Non-pigmented ciliary epithelial cell (primary cell): ENCODE measurements at places on chromosomes 13 and 19.

DNA sequence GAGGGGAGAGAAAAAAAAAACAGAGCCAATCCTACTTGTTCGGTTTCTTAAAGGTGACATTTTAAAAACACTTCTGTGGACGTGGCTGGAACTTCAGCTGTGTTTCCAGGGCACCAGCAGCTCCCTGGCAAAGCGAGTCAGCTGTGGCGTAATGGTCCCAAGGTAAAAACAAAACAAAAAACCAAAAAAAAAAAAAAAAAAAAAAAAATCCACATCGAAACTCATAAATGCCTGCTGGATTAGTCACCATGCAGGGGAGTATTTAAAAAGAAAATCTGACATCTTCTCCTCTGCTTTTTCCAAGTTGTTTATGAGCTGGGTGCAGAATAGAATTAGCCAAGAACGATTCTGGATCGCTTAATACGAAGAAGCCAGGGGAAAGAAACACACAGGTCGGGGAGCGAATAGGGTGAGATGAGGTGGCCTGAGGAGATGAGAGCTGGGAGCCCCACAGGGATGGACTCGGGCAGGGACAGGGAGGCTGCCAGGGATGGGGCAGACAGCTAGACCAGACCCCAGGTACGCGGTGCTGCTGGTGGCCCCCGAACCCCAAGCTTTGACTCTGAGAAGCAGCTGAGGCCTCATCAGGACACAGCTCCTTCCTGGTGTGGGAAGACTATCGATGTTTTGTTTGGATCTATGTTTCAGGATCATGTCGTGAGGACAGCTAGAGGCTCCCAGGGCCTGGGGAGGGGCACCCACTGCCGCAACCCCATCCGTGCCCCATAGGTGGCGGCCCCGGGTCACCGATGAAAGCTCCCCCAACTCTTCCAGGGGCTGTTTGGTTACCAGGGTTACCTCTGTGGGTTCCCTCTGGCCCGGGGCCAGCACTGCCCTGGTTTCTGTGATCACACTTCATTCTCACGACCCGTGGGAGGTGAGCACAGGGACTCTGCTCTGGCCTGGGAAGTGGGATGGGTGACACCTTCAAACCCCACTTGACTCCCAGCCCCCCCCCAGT is 3.1 kb upstream of the CTXN1 start:
- DNase-seq, result peak; percentile 40

DNA sequence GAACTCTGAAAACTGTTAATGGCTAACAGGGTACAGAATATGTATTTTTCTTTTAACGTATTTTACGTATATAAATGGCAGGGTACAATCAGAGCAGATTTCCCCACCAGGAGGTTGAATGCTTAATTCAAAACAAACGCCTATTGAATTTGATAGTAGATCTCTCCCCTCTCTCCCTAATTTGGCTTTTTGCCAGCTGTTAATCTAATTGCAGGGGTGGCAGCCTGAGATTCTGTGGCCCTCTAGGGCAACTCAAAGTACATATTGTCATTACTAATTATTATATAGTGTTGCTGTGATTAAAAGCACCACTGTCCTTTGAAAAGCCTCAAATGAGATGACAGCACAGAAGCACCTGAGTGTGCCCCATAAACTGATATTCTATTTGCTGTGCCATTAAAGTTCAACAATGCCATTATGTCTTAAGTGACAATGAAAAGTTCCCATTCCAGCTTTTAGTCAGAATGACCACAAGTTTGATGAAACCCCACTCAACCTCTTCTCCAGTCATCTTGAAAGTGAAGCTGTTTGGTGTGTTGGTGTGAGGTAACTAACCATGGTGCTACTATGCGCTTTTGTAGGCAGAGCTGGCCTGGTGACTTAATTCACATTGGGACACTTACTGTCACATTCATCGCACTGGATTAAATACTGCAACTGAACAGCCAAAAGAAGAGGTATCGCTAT is 351.4 kb downstream of the KCNRG start:
- no peak for DNase-seq

DNA sequence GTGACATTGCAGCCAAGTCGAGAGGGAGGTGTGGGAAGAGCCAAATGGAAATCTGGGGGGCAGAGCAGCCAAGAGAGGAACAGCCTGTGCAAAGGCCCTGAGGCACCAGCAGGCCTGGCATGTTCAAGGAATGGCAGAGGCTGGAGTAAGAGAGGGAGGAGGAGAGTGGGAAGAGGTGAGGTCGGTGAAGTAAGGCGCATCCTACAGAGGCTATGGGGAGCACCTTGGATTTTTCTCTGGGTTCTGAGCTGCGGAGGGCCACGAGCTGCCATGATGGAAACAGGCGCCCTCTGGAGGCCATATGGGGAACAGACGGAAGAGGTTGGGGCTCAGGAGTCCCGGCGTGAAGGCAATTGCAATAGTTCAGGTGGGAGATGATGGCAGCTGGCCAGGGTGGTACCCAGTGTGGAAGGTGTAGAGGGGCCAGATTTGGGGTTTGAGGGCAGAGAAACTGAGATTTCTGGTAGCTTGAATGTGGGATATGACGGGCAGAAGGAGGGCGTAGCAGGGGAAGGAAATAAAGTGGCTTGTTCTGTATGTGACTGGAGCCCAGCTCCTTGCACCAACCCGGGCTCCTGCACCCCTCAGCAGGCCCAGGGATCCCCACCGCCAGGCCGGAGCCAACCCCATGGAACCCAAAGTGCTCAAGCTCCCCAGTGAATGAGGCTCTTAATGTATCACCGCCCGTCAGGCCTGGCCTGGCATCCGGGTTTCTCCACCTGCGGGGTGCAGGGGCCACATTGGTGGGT is 20.5 kb upstream of the STRN4 start:
- no peak for DNase-seq

DNA sequence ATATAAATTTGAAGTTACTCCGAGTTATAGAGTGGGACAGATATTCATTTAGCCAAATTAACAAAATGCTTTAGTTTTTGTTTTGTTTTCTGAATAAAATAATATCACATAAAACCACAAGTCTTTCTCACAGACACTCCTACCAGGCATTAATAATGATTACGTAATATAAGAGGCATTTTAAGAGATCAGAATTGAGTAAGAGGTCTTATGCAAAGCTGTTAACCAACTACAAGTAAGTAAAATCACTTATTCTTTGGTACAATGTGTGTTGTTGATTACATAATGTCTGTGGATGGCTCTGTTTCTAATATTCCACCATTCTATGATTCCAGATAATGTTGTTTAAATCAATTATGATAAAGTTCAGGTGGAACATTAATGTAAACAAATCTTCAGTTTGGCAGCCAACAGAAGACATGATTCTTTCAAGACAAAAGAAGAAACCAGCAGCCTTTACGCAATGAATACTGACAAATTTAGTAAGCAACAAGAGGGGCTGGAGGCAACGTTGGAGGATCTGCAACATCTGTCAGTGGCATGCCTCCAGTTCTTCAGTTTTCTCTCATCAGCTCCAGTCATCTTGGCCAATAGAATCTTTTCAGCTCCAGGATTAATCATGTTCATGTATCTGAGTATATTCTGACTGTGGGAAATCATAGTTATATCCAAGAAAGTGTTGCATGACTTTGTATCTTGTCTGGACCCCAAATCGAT is 403.8 kb downstream of the SLITRK5 start:
- DNase-seq, result no peak

GRCh38 chr19:49592486-49593232 is 1.7 kb downstream of the PRR12 start:
- DNase-seq, result no peak

GRCh38 chr13:73870036-73870741 is 264.0 kb downstream of the KLF12 start:
- DNase-seq, result no peak

DNA sequence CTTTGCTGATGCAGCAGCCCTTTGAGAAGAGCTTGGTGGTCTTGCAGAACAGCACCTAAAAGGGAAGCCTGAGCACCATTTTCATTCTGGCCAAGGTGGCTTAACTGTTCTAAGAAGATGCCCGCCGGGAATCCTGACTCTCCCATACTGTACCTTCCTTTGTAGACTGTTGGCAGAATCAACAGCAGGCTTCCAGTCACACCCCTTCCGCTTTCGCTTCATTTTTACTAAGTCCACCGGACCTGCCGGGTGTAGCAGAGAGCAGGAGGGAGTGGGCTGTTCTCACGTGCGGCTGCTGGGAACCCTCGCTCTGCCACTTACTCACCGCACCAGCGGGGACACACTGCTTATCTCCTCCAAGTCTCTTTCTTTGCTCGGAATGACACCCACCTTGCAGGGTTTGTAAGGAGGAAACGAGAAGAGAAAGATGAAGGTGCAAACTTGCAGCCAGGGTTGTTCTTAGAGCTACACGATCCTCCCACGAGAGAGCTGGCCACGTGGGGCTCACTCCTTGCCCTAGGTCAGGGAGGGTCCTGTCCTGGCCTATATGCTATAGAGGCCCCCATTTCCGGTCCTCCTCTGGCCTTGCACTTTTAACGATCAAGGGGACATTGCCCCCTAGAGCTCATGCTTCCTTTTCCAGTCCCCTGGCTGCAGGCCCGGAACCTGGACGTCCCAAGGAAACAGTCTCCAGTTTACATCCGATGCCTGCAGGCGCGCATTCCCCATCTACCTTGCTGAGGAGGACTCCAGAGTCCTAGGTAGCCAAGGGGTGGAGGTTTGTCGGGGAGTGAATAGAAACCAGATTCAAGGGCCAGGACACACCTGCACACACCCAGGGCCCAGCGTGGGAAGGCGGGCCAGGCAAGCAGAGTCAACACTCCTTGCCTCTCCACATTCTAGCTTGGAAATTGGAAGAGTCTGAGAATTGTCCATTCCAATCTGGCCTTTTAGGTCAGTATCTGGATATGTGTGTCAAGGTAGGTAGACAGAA is 453.6 kb downstream of the IRS2 start:
- no peak for DNase-seq

GRCh38 chr13:99465454-99465853 is 35.8 kb upstream of the TM9SF2 start:
- DNase-seq, result no peak

DNA sequence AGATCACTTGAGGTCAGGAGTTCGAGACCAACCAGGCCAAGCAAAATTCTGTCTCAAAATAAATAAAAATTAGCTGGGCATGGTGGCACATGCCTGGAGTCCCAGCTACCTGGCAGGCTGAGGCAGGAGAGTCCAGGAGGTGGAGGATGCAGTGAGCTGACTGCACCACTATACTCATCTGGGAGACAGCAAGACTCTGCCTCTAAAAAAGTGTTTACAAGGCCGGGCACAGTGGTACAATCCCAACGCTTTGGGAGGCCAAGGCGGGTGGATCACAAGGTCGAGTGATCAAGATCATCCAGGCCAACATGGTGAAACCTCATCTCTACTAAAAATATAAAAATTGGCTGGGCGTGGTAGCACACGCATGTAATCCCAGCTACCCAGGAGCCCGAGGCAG is 4.2 kb upstream of the DAPK3 start:
- no peak for DNase-seq

- DNase-seq, result no peak
Measured at GRCh38 chr19:10295847-10296591, 6.3 kb downstream of the ICAM5 start.

DNA sequence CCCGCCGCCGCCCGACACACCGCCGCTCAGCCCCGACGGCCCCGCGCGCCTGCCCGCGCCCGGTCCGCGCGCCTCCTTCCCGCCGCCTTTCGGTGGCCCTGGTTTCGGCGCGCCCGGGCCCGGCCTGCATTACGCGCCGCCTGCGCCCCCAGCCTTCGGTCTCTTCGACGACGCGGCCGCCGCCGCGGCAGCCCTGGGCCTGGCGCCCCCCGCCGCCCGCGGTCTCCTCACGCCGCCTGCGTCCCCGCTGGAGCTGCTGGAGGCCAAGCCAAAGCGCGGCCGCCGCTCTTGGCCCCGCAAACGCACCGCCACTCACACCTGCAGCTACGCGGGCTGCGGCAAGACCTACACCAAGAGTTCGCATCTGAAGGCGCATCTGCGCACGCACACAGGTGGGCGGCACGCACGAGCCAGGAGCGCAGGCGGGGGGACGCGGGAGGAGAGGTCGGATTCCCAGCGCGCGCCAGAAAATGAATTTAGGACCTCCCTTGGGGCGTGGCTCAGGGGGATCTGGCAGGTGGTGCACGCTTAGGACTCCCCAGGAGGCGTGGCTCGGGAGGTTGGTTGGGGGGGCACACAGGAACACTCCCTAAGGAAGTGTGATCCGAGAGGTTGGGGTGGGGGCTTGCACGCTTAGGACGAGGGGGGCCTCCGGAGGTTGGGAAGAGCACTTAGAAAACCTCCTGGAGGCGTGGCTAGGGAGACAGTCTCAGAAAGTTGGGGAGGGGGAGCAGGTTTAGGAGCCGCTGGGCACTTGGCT is 1.2 kb downstream of the KLF2 start:
- no peak for DNase-seq

GRCh38 chr13:48078251-48078656 is 16.6 kb downstream of the MED4 start:
- no peak for DNase-seq

DNA sequence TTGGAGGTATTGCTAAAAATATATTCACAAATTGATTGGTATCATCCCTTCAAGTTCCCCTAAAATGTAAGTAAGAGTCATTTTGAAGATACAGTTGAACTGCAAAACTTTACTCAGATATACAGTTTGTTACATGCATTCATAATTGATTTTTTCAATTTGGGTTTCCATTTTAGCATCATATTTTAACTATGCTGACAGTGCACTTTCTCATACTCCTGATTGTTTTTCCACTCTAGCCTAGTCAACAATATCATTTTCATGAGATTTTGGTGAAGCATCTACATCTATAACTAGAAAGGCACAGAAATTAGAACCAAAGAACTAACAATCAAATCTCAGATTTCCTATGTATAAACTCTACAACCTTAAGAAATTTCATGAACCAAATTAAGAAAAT is 2850.4 kb upstream of the PCDH20 start:
- no peak for DNase-seq

- DNase-seq, result no peak
Measured at GRCh38 chr13:53368948-53369347, 340.3 kb downstream of the OLFM4 start.

DNA sequence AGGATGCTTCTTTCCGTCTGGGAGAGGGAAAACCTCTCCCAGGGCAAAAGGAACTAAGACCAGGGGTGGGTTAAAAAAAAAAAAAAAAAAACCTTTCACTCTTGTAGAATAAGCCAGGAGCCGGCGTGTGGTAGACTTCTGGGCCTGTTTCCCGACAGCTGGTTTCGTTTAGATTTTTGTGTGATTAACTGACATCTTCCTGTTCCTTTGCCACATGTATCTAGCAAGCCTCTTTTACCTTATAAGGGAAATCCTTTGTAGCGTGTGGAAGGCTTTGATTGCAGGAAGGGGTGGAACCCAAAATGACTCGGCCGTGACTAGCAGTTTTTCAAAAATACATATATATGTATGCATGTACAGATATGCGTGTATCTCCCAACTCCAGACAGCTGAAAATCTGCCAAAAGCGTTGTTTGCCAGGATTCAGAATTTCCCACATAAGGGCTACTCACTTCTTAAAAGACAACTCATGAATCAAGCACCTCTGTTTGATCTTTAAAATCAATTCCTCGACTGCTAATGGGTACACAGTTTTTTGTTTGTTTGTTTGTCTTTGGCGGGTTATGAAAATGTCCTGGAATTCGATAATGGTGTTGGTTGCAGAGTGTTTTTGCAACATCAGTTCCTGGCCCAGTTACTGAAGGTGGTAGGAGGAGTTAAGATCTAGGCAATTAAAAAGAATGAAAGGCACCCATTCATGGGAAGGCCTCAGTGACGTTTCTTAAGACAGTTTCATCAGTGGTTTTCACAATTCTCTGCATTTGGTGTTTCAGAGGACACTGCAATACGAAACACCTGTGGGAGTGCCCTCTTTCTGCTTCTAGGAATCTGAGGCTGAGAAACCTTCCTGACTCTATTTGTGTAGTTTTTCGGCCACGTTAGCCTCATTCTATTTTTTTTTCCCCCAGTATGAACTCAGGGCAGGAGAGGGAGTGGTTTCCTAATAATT is 2.7 kb downstream of the TPM4 start:
- DNase-seq, result peak; percentile 88
